ENCODE measurements at places on chromosomes 16 and 17. TPM values are rescaled to one million over a fixed set of nuclear protein-coding genes. Genes with fewer than 3 reads are reported as not detected.

GRCh38 chr17:82217120-82217529 lies 4.5 kb upstream of the CCDC57 start:
- H3K27ac ChIP-seq, result peak overlapping the region; percentile 75
- H3K36me3 ChIP-seq, result no peaks in the 10 kb centered on the region
- DNase-seq, result no peak
- no peak overlapping the region for H3K4me3 ChIP-seq
- H3K27me3 ChIP-seq, result no peaks in the 10 kb centered on the region
- peaks cover 39% of the 10 kb centered on the region for H3K4me1 ChIP-seq

GRCh38 chr16:11270602-11271162 lies 1.6 kb upstream of the TNP2 start:
- H3K27me3 ChIP-seq, result peaks cover 33% of the 10 kb centered on the region
- DNase-seq, result no peak
- no peaks in the 10 kb centered on the region for H3K36me3 ChIP-seq
- no peak overlapping the region for H3K27ac ChIP-seq
- no peak overlapping the region for H3K4me3 ChIP-seq

- H3K27ac ChIP-seq, result no peak overlapping the region
- DNase-seq, result peak; percentile 87
- no peaks in the 10 kb centered on the region for H3K27me3 ChIP-seq
- peaks cover 7% of the 10 kb centered on the region for H3K4me1 ChIP-seq
- no peak overlapping the region for H3K4me3 ChIP-seq
Measured at GRCh38 chr16:24041834-24042631, 206.2 kb downstream of the PRKCB start.

The GRIN2A gene
- total RNA-seq, result not detected

The NTN1 gene
- not detected for total RNA-seq

- H3K27ac ChIP-seq, result peak overlapping the region; percentile 22
- no peaks in the 10 kb centered on the region for H3K27me3 ChIP-seq
- peaks cover 27% of the 10 kb centered on the region for H3K36me3 ChIP-seq
- no peak for DNase-seq
- H3K4me1 ChIP-seq, result peaks cover 6% of the 10 kb centered on the region
Measured at GRCh38 chr17:8147141-8147804, 4.9 kb downstream of the PER1 start.

DNA sequence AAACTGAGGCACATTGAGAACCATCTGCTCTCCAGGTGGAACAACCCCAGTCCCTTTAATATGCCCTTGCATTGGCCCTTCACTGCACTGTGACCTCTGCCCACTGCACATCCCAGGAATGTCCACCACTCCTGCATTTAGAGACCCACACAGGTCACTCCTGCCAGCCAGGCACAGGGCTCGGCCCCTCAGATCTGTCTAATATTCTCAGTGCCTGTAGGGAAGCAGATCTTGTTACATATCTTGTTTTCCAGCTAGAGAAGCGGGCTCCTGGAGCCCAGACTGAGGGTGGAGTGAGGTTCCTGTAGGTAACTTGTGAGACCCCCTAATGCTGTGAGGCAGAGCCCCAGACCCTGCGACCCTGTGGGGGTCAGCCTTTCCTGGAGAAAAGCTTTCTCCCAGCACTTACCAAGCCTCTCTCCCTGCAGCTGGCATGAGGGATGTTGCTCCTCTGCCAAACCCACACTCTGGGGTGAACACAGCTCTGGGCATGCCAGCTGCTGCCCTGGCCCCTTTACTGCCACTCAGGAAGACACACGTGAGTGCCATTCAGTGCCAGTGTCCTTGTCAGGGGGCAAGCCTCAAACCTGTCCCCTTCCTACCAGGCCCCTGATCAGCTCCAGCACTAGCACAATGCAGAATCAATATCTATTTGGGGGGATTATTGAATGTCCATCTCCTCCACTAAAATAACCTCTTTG lies 40.3 kb upstream of the CRHR1 start:
- H3K27ac ChIP-seq, result no peak overlapping the region

DNA sequence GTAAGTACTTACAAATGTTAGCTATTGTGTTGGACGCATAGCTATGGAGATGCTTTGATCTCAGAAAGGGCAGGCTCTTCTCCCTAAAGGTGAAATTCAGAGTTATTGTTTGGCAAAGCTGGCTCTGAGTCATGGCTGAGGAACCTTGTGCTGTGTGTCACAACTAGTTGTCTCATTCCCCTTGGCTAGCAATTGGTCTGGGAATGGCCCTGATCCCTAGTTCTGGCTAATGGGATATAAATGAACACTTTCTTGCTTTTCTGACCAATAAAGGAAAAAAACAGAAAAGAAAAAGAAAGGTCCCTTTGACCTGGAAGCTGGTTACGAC lies 210.6 kb downstream of the MAP2K4 start:
- H3K4me3 ChIP-seq, result no peak overlapping the region
- no peaks in the 10 kb centered on the region for H3K36me3 ChIP-seq
- no peaks in the 10 kb centered on the region for H3K27me3 ChIP-seq
- DNase-seq, result no peak
- H3K4me1 ChIP-seq, result no peaks in the 10 kb centered on the region
- H3K27ac ChIP-seq, result no peak overlapping the region
